ENCODE measurements at places on chromosomes 2 and 18. TPM values are rescaled to one million over a fixed set of nuclear protein-coding genes. Genes with fewer than 3 reads are reported as not detected.

The SGO2 gene
- polyA plus RNA-seq: 1.3 TPM

The LYPD6 gene
- 0.17 TPM for polyA plus RNA-seq

DNA sequence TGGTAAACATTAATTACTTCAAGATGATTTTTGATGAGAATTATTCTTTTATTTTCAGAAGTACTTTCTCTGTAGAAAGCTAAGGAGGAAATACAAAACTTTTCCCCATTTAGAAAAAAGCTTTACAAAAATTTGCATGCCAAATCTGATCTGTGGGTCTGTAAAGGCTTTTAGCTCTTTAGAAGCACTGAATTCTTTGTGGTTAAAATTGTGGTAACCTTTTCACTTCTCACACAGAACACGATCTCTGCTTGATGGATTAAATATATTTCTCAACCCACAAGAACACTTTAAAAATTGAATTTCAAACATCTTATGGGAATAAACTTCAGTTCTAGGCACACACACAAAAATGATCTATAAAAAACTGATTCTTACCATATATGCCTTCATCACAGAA is 63.7 kb downstream of the VIL1 start:
- no peak for DNase-seq

DNA sequence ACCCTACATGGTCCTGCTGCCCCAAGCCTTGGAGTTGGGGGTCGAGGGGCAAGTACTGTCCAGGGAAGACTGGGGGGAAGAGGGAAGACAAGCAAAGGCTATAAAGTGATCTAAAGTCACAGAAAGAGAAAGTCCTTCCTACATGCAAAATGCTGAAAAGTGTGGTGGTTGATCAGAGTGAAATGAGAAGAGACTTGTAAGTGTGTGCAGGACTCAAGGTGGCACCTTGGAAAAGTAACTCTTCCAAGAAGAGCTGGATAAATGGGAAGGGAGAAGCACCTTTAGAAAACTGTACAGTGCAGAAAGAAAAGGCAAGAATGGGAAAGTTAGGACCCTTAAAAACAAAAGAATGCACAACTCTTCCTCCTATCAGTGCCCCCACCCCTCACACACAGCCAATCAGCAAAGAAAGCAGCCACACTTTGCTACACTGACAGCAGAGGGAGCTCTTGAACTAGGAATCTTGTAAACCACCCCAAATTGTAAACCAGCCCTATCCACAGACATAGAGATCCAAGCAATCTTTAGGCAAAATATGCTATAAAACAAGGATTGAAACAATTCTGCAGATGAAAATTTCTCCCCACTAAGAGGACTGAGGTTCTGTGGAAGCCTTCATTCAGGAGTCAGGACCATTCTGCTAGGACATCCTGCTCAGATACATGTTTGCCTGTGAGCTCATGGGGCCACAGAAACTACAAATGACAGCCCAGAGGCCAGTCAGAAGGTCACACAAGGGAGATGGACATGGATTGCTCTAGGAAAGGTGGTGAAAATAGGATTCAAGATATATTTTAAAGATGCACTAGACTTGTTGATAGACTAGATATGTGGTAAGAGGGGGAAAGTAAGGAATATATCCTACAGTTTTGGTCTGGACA is 146.4 kb downstream of the FTCDNL1 start:
- peak; percentile 52 for DNase-seq

- DNase-seq: peak; percentile 29
Observed at GRCh38 chr2:119063177-119063576, 95.4 kb downstream of the C1QL2 start.

DNA sequence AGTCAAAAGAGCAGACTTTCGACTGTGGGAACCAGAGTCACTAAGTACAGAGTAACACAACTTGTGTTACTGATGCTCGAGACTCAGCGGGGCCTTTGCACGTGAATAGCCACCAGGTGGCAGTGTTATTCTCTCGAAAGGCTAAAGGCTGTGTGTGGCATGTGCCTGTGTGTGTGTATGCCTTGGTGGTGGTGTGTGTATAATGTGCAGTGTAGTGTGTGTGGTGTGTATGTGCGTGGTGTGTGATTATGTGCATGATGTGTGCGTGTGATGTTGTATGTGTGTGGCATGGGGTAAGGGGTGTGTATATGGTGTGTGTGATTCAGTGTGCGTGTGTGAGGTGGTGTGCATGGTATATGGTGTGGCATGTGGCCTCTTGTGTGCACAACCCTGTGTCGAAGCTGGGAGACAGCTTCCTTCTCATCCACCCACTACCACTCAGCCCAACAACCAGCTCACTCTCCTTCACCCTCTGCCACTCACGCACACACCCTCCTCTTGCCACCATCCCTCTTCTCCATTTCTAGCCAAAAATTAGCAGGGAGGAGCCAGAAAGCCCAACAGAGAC is 83.0 kb upstream of the ZNF532 start:
- peak; percentile 87 for DNase-seq

DNA sequence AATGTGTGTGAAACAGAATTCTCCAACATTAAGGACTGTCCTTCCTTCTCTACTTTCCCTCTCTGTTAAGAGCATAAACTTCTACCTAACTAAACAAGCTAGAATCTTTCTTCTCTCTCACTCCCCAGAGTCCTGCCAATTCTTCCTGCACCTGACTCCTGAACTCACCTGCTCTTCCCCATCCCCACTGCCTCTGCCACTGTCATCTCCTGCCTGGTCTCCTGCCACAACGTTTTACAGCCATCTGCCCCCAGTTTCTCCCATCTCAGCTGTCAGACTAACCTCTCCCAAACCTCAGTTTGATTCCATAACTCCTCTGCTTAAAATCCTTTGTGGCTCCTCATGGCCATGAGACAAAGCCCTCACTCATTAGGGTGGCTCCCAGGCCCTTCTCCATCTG is 288.3 kb upstream of the FBXO11 start:
- DNase-seq: no peak

The SRD5A2 gene
- 0.35 TPM for polyA plus RNA-seq

GRCh38 chr2:112794131-112794733 is 9.9 kb upstream of the IL1A start:
- DNase-seq: peak; percentile 74

The DCDC2C gene
- not detected for polyA plus RNA-seq

DNA sequence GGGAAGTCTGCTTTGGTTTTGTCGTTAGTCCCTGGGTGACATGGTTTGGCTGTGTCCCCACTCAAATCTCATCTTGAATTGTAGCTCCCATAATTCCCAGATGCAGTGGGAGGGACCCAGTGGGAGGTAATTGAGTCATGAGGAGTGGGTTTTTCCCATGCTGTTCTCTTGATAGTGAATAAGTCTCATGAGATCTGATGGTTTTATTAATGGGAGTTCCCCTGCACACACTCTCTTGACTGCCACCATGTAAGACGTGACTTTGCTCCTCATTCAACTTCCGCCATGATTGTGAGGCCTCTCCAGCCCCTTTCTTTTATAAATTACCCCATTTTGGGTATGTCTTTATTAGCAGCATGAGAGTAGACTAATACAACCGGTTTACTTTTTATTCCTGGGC is 405.8 kb upstream of the ID2 start:
- DNase-seq: no peak

The CYS1 gene
- 0.35 TPM for polyA plus RNA-seq

GRCh38 chr2:120560330-120560729 is 175.3 kb upstream of the GLI2 start:
- no peak for DNase-seq

DNA sequence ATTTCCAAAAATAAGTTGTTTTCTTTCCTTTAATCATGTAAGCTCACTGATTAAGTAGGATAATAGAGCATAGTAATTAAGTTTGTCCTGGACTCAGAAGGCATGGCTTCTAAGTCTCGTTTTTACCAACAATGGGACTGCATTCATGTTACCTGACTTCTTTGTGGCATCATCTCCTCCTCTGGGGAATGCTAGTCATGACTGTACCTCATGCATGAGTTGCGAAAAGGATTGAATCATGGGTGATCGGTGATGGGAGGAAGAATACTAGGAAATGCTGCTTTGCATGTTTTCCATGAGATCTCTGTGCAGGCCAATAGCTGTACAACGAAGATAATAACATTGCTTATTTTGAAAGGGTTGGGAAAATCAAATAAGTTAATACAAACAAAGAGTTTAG is 981.6 kb downstream of the CNTNAP5 start:
- DNase-seq: no peak
